Activated T-helper 9 cell treated with anti-CD3 and anti-CD28 coated beads, Interleukin-2, amount 50 U/mL, for 16 hours (primary cell): ENCODE measurements at places on chromosomes 13 and 19.

- no peak for DNase-seq
These were observed 11.3 kb upstream of the ERICH6B start for GRCh38 chr13:45626731-45627374.

- DNase-seq = peak; percentile 33
These were observed 33.8 kb upstream of the GARRE1 start for GRCh38 chr19:34220472-34221063.

DNA sequence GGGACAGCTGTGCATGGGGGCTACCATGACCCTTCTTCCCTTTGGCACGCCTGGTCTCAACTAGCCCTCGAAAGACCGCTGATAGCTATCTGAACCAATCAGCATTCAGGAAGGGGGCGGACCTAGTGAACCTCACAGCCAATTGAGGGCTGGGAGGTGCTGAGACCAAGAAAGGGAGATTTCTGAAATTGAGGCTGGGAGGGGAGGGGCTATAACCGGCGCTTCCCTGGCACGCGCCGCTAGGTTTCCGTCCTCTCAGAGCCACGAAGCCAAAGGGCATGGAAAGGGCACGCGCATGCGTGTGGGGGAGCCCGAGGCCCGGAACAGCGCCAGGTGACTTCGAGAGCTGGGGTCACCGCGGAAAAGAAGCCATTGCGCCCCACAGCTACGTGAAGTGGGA, 4.2 kb upstream of the PAFAH1B3 start:
- no peak for DNase-seq

DNA sequence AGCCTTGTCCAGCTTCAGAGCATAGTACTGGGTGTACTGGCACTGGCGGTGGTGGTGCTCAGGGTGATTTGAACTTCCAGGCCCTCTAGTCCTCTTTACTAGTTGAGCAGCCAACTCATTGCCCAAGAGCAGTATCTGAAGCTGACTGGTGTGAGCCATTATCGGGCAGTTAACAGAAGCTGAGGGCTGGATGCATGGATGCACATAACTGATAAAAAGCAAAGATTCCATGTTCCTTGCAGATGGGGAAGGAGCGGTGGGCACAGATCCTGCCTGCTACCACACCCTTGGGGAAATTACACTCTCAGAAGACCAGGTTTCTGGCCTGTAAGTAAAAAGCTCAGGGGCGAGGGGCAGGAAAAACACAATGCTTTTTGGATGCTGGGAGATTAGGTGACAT, 499.4 kb upstream of the ARGLU1 start:
- DNase-seq = no peak

DNA sequence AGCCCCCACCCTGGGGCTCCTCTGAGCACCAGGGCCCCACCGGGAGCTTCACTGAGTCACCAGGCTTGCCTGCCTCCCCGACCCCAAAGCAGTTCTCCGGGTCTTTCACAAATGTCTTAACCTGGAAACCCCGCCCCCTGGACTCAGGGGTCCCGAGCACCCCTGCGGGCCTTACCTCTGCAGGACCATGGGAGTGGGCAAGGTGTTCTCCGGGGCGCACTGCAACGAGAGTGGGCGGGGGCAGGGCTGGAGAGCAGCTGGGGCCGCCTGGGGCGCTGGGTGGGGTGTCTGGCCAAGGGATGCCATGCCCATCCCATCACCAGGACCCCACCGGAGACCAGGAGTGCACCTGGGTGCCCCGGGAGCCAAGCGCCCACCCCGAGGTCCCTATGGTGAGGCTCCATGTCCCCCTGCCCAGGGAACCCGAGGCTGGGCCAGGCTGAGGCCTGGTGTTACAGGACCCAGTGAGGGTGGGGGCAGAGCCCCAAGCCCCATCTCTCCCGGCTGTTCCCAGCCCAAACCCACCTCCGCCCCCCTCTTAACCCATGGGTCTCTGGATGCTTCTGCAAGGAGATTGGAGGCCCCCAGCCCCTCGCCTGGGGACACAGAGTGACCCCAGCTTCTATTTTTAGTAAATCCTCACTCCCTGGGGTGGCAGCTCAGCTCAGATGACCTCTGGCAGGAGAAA, 10.9 kb downstream of the MKNK2 start:
- no peak for DNase-seq

- no peak for DNase-seq
These were observed 6.1 kb downstream of the GAPDHS start for GRCh38 chr19:35539314-35539713.

DNA sequence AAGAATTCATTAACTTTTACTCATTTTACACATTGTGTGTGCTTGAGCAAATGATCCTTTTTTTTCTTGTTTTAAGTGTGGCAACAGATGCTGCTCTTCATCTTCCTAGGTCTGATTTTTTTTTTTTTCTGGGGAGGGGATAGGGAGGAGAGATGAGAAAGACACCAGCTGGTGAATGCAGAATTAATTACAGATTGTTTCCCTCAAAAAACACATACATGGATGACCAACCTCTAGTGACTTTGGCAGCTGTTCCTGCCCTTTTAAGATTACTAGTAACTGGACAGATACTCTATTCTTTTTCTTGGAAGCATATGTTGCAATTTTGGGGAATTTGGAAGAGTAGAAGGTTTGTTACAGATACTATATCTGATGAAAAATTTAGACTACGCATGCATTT, 103.6 kb upstream of the MYO16 start:
- DNase-seq = no peak

DNA sequence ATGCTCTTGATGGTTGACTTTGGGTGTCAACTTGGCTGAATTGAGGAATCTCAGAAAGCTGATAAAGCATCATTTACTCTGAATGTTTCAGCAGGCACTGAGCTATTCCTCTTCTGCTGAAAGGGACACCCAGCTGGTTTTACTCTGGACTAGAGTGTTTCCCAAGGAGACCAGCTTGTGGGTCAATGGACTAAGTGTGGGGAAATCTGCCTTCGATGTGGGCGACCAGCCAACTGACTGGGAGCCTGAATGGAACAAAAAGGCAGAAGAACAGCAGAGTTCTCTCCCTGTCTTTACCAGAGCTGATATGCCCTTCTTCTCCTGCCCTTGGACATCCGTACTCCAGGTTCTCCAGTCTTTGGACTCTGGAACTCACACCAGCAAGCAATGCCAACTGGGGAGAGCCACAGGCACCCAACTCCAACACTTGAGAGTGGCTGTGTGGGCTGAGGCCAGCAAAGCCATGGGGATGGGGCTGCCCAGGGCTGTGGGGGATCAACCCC, 32.2 kb downstream of the MRPL57 start:
- no peak for DNase-seq

- no peak for DNase-seq
These were observed 18.7 kb downstream of the SUPT20H start for GRCh38 chr13:37040789-37041188.

DNA sequence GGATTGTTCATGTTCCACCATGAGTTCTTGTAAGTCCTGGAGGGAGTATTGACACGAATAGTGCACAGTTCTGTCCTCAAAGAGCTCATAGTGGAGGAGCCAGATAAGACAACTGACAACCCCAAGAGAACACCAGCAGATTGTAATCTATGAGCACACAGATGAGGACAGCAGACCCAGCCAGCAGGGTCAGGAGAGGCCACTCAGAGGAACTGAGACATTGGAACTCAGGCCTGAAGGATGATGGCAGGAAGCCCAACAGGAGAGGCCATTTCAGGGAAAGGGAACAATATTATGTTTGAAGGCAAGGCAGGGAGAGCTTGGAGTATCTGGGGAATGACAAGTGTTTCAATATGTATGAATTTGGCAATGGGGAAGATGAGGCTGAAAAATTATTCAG, 63.7 kb upstream of the IPO5 start:
- DNase-seq = no peak

- DNase-seq = no peak
These were observed 202.4 kb downstream of the RFC3 start for GRCh38 chr13:34020388-34020787.

GRCh38 chr13:92838786-92839185, 387.8 kb upstream of the GPC6 start:
- no peak for DNase-seq
